ENCODE measurements at places on chromosomes 13 and 19.

- peak; percentile 30 for DNase-seq
These were observed 3.5 kb downstream of the USF2 start for GRCh38 chr19:35272122-35272719.

- DNase-seq, result no peak
These were observed 147.7 kb downstream of the TM9SF2 start for GRCh38 chr13:99648927-99649326.

DNA sequence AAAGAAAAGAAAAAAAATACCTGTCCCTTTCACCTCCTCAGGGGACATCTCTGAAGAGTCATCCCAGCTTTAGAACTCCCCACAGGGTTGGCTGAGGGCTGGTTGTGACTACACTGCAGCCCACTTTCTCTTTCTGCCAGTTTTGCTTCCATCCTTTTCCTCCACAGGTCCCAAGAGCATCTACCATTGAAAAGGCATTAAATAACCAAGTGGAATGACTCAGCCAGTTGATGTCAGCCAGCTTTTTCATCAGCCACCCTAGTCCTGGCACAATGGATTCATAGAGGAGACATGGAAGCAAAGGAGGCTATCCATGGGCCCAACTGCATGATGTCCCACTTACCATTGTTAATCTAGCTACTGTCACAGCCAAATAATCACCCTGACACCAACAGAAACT, 9.2 kb upstream of the RCBTB1 start:
- DNase-seq, result no peak

GRCh38 chr13:60078226-60078625, 85.5 kb downstream of the DIAPH3 start:
- DNase-seq, result no peak

GRCh38 chr19:31583148-31583547, 233.9 kb upstream of the TSHZ3 start:
- DNase-seq, result no peak

DNA sequence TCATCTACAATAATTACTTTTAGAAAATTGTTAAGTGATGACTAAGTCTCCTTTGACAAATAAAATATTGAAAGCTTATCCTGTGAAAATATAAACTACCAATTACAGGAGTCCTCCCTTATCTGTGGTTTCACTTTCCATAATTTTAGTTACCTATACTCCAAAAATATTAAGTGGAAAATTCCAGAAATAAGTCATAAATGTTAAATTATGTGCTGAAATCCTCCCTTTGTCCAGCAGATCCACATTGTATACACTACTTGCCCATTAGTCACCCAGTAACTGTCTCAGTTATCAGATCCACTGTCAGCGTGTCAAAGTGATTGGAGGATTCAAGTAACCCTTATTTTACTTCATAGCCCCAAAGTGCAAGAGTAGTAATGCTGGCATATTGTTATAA, 98.1 kb downstream of the SERP2 start:
- no peak for DNase-seq

- no peak for DNase-seq
These were observed 36.1 kb upstream of the PCDH8 start for GRCh38 chr13:52884429-52885010.

GRCh38 chr13:102905905-102906771, 60.3 kb downstream of the ERCC5 start:
- DNase-seq, result no peak

DNA sequence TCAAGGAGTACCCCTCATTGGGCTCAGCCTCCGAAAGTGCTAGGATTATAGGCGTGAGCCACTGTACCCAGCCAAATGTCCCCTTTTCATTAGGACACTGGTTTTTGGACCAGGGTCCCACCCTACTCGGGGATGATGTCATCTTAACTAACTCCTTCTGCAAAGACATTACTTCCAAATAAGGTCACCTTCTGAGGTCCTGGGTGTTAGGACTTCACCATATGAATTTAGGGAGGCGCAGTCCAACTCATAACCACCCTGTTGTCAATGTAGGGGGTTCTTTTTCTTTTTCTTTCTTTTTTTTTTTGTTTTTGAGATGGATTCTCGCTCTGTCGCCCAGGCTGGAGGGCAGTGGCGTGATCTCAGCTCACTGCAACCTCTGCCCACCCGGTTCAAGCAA, 32.7 kb upstream of the NFIC start:
- no peak for DNase-seq

- no peak for DNase-seq
These were observed 2.8 kb upstream of the ZNF181 start for GRCh38 chr19:34731019-34731829.

- DNase-seq, result no peak
These were observed 1301.5 kb upstream of the ATXN8OS start for GRCh38 chr13:68806125-68806524.

DNA sequence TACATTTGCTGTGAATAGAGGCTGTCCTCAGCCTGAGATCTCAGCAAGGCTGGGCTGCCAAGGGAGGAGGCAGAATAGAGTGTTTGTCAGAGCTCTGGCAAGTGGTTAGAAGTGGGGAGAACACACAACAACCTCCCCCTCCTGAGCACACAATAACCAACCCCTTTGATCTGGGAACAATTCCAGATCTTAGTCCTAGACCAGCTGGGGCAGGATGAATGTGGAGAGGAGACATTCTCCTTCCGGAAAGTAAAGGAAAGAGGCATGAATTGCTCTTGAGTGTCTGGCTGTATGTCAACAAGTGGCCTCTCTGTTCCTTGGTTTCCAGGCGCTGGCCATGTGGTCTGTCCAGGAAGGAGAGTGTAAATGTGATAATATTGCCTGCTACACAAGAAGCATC, 114.9 kb upstream of the TMTC4 start:
- DNase-seq, result no peak

DNA sequence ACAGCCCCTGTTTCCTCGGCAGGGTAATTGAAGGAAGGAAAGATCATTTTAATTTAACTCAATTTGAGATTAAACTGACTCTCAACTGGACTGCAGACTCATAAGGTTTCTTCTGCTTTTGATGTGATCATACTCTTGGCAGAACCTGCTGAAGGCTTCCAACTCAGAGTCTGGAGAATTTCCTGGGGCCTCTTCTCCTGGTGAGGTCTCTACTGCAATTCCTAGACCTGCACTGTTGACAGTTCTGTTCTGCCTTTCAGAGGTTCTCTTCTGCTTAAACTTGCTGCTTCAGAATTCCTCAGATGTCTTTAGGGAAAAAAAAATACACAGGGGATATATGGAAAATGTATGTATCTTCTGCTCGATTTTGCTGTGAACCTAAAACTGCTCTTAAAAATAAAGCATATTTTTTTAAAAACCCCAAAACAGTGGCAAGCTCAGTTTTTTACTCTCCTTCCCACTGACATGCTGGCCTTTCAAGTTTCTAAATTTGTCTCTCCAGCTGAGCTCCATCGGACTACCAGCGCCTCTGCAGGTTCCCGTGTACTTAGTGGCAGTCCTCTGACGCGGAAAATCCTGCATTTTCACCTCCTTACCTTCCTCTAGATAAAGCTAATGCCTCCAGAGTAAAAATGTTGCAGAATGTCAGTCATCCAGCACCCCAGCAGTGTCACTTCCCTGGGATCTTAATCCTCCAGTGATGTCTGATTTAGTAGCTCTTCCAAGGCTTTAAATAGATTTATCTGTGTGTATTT, 733.5 kb upstream of the SGCG start:
- no peak for DNase-seq

DNA sequence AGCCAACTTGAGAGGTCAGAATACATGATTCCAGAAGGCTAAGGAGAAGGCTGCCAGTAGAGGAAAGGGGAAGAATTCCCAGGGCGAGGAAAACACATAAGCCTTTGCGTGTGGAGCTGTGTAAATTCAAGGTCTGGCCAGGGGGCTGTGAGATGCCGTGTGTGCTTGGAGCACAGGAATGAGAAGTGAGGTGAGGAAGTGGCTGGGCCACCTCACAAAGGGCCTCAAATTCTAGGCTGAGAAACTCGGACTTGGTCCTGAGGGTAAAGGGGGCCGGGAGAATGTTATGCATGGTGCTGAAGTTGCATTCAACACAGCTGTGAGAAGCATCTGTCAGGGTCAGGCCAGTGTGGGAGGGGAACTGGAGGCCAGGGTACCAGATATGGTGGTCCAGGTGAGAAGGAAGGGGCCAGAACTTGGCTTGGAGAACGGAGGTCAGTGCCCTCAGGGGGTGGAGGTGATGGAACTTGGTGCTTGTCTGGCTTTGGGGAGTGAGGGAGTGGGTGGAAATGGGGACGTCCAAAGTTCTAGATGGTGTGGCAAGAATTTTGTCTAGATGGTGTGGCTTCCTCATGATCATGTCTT, 4.9 kb upstream of the ZNF580 start:
- no peak for DNase-seq

DNA sequence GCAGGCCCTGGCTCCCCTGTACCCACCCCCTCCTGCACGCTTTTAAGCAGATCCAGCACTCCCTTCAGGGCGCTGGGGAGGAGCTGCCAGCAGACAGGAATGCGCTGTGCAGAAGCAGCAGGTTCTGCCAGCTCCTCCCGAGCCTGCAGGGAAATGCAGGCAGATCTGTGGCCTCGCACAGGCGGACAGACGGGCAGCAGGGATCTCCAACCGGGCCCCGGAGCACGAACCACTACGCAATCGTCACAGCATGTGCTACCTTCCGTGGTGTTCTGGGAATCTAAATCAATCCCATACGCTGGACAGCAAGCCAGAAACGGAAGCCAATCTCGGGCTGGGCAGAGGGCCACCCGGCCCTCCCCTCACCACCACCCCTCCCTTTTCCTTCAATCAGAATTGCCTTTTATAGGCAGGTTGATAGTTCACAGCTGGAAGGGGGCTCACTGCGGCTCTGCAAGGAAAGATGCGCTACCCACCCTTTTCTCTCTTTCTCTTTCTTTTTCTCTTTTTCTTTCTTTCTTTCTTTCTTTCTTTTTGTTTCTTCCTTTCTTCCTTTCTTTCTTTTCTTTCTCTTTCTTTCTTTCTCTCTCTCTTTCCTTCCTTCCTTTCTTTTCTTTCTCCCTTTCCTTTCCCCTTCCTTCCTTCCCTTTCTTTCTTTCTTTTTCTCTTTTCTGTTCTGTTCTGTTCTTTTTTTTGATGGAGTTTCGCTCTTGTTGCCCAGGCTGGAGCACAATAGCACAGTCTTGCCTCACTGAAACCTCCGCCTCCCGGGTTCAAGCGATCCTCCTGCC, 99.9 kb downstream of the GNG7 start:
- DNase-seq, result no peak

Measured in CD4-positive, alpha-beta T cell treated with Interleukin-4 for 1 hour (primary cell).